ENCODE measurements at places on chromosomes 3 and 15. TPM values are rescaled to one million over a fixed set of nuclear protein-coding genes. Genes with fewer than 3 reads are reported as not detected.

Gene GNL3
- 83.7 TPM for total RNA-seq

Gene TEX55
- not detected for total RNA-seq

Gene CIAO2A
- 31.8 TPM for total RNA-seq

Gene ACKR4
- 0.81 TPM for total RNA-seq

Gene SH2D7
- total RNA-seq = not detected

Gene SLC2A2
- not detected for total RNA-seq

Gene FOXB1
- total RNA-seq = not detected

Gene ACTC1
- total RNA-seq = 8.1 TPM

Gene RNF7
- total RNA-seq = 133 TPM

Gene DPPA2
- total RNA-seq = not detected

Gene ZSCAN29
- total RNA-seq = 21.5 TPM

Gene COL6A5
- not detected for total RNA-seq

Gene CCR8
- total RNA-seq = not detected

Gene SCG3
- total RNA-seq = not detected

Gene DAZL
- not detected for total RNA-seq

Gene RASL12
- total RNA-seq = 244 TPM

Gene PCSK6
- total RNA-seq = 12.8 TPM

Gene SH3GL3
- 0.94 TPM for total RNA-seq

Gene BSN
- total RNA-seq = 0.78 TPM

Gene IGSF10
- 2.1 TPM for total RNA-seq

Gene GUCA1C
- not detected for total RNA-seq

Gene MME
- total RNA-seq = 81.7 TPM

Gene PATL2
- 1.1 TPM for total RNA-seq

Gene SLC9C1
- 0.15 TPM for total RNA-seq

Gene FAM43A
- total RNA-seq = 36.3 TPM

Gene ADAMTSL3
- total RNA-seq = 19.4 TPM

Gene P2RY1
- 1.1 TPM for total RNA-seq

Gene BCL6
- total RNA-seq = 100 TPM
